NCI-H510A (cell line): ENCODE measurements at places on chromosomes 2 and 18.

- no peak for DNase-seq
Measured at GRCh38 chr2:6922201-6922656, 5.0 kb downstream of the RNF144A start.

GRCh38 chr2:142707318-142707717 lies 170.1 kb upstream of the KYNU start:
- DNase-seq = no peak

DNA sequence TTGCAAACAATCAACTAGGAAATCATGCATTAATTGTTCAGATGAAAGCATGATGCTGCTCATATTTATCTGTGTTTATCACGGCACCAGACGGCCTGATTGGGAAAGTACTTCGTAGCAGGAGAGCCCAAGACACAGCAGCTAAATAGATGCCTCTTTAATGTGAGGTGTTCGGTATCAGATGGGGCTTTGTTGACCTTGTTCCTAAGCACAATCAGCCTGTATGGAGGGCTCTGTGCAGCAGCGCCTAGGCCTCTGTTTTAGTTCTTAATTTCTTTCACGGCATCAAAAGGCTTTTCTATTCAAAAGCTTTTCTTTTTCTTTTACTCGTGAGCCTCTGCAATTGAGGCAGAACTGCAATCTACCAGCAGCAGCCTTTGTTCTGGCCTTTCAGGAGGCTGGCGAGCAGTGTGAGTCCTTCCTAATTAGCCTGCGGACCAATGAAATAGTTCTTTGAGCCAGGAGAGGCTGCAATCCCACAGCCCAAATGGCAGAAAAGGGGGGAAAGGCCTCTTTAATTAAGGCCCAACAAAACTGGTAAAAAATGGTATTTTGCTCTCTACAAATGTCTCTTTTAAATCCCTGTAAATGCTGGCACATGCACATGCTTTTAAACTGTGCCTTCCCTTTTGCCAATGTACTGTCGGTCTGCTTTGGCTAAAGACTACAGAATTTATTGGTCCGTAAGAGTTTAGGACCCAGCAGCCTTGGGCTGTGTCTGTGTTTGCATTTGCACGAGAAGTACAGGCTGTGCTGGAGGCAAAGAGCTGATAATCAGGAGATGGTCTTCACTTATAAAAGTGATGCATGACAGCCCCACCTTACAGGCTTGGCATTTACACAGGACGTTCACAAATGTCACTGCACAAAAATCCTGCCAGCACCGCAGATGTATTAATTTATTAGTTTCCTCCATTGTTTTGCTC lies 159.6 kb downstream of the RND3 start:
- DNase-seq = no peak

DNA sequence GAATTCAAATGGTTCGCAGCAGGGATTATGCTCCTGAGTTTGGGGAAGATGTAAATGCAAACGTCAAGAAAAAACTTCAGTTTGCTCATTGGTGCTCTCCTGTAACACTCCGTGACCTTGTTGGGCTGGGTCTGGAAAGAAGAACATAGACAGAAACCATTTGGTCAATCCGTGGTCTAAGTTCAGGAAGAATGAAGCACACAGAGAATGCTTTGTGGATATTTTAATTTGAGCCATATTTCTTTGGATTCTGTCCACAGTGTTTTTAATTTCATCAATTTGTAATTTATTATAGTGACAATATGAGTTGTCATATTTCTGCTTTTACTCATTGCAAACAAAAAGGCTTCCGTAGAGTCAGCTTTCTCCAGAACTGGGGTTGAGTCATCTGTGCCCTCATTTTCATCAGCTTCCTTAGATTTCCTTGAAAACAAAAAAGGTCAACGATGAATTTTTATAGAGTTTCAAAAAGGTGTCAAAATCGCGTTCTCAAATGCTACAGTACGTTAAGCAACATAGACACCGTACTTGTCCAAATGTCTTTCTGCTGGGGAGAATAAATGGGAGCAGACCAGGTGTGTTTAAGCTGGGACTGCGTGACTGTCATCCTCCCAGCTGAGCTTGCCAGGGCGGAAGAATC lies 606.4 kb downstream of the RNF144A start:
- DNase-seq = no peak

- DNase-seq = no peak
Measured at GRCh38 chr18:55805666-55806065, 217.7 kb upstream of the TCF4 start.

GRCh38 chr2:237431372-237431771 lies 17.4 kb upstream of the COL6A3 start:
- no peak for DNase-seq

DNA sequence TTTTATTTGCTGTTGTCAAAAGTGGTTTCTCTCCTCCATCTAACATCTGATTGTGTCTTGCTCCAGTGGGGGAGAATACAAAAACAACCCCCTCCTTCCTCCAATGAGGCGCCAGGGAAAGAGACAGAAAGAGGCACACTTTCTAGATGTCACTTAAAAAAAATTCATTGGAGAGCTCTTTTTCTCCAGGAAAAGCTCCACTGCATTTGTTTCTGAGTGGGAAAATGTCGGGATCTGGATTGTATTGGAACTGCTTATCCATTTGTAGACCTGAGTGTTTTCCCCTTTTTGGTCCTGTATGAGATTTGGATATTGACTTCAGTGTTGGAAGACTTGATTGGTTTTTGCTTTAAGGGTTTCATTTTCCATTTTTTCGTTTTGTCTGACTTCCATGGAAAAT lies 995 bp downstream of the MBD5 start:
- no peak for DNase-seq

DNA sequence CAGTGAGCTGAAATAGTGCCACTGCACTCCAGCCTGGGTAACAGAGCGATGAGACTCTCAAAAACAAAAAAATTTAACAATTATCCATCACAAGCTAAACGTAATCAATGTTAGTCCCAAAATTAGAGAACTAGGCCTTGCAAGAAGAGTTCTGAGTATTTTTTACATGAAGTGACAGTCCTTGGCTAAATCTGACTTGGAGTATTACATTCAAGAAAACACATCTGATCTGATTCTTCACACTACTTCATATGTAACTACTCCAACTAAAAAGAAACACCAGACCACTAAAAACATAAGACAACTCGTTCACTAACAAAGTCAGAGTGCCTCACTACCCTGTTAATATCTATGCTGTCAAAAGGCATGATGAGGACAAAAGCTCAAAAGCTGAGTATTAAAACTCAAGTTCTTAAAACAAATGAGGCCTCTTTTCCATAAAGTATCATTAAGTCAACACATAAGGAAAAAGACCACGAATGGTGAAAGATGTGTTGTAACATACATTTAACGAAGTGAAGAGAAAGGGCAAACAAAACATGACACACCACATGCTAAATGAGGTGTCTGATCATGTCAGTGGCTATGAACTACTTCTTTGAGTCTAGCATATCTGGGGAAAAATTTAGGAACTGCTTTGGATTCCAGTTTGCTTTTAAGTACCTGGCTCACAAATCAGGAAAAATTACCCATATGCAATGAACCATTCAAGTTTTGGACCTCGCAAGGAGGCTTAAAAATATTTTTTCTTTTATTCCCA lies 42.4 kb downstream of the TRIP12 start:
- no peak for DNase-seq

DNA sequence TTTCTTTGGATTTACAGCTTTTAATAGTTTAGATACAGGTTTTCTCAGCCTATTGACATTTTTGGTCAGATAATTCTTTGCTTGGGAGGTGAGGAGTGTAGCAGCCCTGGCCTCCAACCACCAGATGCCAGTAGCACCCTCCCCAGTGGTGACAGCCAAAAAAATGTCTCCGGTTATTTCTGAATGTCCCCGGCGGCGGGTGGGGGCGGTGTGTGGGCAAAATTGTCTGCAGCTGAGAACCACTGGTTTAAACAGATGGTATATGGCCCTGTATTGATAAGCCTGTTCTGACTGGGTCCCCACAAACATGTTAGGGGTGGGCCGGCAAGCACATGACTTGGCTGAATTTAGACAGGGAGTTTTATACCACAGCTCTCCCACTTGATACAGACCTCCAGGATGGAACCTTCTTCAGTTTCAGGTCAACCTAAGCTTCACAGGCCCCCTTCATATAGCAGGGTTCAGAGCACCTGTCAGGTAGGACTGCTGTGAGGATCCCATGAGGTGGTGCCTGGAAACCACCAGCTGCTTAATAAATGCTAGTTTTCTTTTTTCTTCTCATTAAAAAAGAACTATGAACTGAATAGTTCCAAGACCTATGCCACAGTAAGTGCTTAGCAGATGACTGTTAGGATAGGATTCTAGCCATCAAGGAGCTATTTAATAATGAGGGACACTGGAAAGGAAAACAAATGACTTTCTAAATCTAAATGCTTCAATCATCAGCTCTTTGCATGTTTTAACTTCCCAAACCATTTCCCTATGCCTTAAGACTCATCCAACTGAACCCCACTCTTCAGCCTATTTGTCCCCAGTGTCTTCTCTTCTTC lies 18.1 kb downstream of the LPIN2 start:
- no peak for DNase-seq

- DNase-seq = no peak
Measured at GRCh38 chr2:189751080-189751658, 11.4 kb downstream of the OSGEPL1 start.
